ENCODE measurements at places on chromosomes 12 and 14. TPM values are rescaled to one million over a fixed set of nuclear protein-coding genes. Genes with fewer than 3 reads are reported as not detected.

DNA sequence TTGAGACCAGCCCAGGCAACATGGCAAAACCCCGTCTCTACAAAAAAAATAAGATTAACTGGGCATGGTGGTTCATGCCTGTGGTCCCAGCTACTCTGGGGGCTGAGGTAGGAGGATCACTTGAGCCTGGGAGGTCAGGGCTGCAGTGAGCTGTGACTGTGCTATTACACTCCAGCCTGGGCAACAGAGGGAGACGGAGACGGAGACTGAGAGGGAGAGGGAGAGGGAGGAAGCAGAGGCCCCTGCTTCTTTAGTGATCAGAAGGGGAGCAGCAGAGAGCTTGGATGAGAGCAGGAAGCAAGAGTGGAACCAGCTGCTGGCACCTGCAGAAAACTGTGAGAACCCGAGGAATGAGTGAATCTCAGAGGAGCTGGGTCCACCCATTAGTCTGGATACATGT lies 45.9 kb downstream of the ISCA2 start:
- H3K4me3 ChIP-seq = no peak overlapping the region
- no peaks in the 10 kb centered on the region for H3K4me1 ChIP-seq
- no peak overlapping the region for H3K27ac ChIP-seq

DNA sequence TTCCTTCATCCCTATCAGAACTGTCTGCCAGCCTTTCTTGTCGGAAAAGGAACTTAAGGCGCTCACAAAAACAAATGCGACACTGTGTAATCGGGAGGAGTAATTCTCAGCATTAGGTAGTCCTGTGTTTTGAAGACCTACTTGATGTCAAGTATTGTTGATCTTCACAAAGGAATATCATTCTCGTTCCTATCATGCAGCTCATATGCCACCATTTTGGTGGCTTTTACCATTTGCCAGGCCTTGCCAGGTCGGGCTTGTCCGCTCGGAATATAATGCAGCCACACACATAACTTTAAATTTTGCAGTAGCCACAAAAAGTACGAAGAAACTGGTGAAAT lies 903 bp upstream of the PPP4R3A start:
- peaks cover 30% of the 10 kb centered on the region for H3K36me3 ChIP-seq
- peak overlapping the region; percentile 94 for H3K4me3 ChIP-seq
- peak overlapping the region; percentile 99 for H3K27ac ChIP-seq
- peaks cover 18% of the 10 kb centered on the region for H3K4me1 ChIP-seq
- H3K27me3 ChIP-seq = peaks cover 2% of the 10 kb centered on the region
- DNase-seq = no peak

GRCh38 chr14:24246765-24247212 lies 4.4 kb upstream of the TINF2 start:
- H3K27me3 ChIP-seq = no peaks in the 10 kb centered on the region
- H3K4me3 ChIP-seq = peak overlapping the region; percentile 73
- peaks cover 5% of the 10 kb centered on the region for H3K36me3 ChIP-seq

DNA sequence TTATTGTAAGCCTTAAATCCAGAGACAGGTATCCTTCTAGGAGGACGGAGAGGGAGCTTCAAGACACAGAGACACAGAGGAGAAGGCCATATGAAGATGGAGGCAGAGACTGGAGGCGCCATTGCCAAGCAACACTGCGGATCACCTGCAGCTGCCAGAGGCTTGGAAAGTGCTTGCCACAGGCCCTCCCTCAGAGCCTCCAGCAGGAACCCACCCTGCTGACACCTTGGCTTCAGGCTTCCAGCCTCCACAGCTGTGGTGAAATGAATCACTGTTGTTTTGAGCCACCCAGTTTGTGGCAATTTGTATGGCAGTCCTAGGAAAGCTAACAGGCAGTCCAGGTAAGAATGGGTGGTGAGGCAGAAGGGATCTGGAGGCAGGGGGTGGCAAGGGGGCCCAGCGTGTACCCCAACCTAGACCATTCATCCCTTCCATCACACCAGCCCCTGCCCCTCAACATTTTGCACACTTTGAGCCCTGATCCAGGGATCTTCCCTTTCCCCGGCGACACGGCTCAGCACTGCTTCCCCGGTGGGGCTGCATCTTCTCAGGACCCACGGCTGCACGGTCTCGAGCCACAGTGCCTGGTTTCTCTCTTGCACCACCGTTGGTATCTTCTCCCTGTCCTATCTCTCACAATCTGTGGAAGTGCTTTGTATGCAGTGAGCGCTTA lies 22.3 kb upstream of the BCDIN3D start:
- no peaks in the 10 kb centered on the region for H3K27me3 ChIP-seq
- no peaks in the 10 kb centered on the region for H3K36me3 ChIP-seq
- H3K27ac ChIP-seq = no peak overlapping the region
- no peak overlapping the region for H3K4me3 ChIP-seq
- no peaks in the 10 kb centered on the region for H3K4me1 ChIP-seq
- no peak for DNase-seq

DNA sequence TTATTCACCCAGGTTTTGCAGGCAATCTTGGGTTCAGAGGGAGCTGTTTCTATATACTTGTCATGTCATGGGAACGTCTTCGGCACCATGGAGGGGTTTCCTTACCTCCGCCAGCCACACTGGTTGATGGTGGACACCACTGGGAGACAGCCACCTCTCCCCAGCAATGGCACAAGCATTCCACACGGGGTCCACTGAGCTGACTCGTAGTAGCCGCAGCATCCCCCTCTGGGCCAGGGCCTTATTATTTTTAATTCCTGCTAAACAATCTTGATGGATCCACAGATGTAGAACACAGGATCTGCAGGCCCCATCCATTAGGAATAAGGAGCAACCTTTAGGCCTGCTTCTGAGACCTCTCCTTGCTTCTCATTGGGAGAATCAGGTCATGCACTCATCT lies 132.9 kb downstream of the DICER1 start:
- no peak overlapping the region for H3K27ac ChIP-seq
- H3K4me1 ChIP-seq = no peaks in the 10 kb centered on the region
- no peaks in the 10 kb centered on the region for H3K36me3 ChIP-seq
- no peak for DNase-seq

GRCh38 chr12:12979731-12980259 lies 20.3 kb downstream of the HEBP1 start:
- no peak overlapping the region for H3K4me3 ChIP-seq
- H3K4me1 ChIP-seq = no peaks in the 10 kb centered on the region
- no peak for DNase-seq

DNA sequence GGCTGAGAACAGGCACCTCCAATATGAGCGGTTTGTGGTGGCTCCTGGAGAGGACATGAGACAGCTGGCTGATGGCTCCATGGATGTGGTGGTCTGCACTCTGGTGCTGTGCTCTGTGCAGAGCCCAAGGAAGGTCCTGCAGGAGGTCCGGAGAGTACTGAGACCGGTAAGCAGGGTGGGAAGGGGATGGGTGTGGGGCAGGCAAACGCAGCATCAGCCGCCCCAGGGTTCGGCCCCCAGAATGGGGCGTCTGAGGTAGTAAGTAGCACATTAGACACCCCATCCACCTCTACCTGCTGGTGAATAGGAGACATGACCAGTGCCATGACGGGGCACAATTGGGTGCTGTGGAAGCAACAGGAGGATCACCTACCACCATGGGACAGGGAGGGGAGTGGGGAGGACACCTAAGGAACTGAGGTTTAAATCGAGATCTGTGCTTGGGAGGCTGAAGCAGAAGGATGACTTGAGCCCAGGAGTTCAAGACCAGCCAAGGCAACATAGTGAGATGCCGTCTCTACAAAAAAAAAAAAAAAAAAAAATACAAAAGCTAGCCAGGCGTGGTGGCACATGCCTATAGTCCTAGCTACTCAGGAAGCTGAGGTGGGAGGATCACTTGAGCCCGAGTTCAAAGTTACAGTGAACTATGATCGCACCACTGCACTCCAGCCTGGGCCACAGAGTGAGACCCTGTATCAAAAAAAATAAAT lies 25.5 kb downstream of the ITGA7 start:
- no peak overlapping the region for H3K4me3 ChIP-seq
- no peak overlapping the region for H3K27ac ChIP-seq
- H3K36me3 ChIP-seq = no peaks in the 10 kb centered on the region
- DNase-seq = no peak
- H3K4me1 ChIP-seq = peaks cover 2% of the 10 kb centered on the region

DNA sequence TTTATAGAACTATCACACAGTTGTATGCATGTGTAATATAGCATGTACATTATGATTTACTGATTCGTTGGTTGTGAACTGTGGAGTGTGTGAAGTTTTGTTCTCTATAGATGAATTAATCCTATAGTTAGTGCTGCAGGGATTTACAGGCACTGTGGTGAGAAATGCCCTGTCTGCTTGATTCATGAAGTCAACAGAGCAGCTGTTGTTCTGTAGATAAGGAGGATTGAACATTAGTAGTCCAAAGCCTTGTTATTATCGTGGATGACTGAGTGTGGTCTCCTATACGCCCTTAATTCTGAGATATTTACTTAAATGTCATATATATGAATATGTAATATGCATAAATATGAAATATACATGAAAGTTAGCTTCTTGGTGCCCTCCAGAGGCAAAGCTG lies 98.3 kb downstream of the DNAH10 start:
- no peaks in the 10 kb centered on the region for H3K4me1 ChIP-seq
- no peak overlapping the region for H3K27ac ChIP-seq
- no peak overlapping the region for H3K4me3 ChIP-seq
- H3K27me3 ChIP-seq = peaks cover 4% of the 10 kb centered on the region
- no peaks in the 10 kb centered on the region for H3K36me3 ChIP-seq

- no peak overlapping the region for H3K4me3 ChIP-seq
- no peaks in the 10 kb centered on the region for H3K36me3 ChIP-seq
- no peak for DNase-seq
- no peak overlapping the region for H3K27ac ChIP-seq
- H3K27me3 ChIP-seq = peaks cover 3% of the 10 kb centered on the region
Observed at GRCh38 chr14:98605043-98605442, 667.0 kb downstream of the BCL11B start.

The TOX4 gene
- total RNA-seq = 70.1 TPM

The ACOT4 gene
- 0.57 TPM for total RNA-seq

The TPPP2 gene
- total RNA-seq = not detected

The JPH4 gene
- total RNA-seq = 0.09 TPM

The OVCH1 gene
- total RNA-seq = not detected

The NID2 gene
- total RNA-seq = 0.37 TPM

The OR6C70 gene
- total RNA-seq = 0.32 TPM

The EFS gene
- not detected for total RNA-seq

Measured in activated T-helper 2 cell treated with anti-CD3 and anti-CD28 coated beads, Interferon-gamma antibody, Interleukin-2, Interleukin-4, amounts not matched to agents 10 μg/mL and 5 μg/mL and 100 μg/mL, durations not matched to agents 14 hours and 24 hours and 36 hours (primary cell).